Stimulated activated CD8-positive, alpha-beta memory T cell treated with anti-CD3 and anti-CD28 coated beads, Interleukin-2, amount 100 ng/mL, for 1 hour (primary cell): ENCODE measurements at places on chromosomes 11 and 22.

- DNase-seq, result no peak
Measured at GRCh38 chr11:133258751-133259150, 273.6 kb downstream of the OPCML start.

DNA sequence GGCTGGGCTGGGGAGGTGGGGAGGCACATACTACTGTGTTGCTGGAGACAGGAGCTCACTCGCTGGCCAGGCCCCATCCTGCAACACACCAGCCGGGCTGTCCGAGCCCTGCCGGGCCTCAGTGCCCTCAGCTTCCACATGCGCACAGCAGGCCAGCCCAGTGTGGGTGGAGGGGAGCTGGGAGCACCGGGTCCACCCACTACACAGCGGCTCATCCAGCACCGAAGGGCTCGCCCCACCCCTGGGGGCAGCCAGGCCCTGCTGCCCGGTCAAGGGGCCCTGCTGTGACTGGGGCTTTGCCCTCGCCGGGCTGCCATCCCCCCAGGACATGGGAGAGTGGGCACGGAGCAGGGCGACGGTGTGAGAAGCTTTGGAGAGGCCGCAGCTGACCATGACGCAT, 9.3 kb downstream of the TTLL8 start:
- no peak for DNase-seq

- DNase-seq, result no peak
Measured at GRCh38 chr11:8015753-8016239, 28.7 kb downstream of the EIF3F start.

- no peak for DNase-seq
Measured at GRCh38 chr11:112042161-112042960, 17.2 kb downstream of the DLAT start.

- DNase-seq, result no peak
Measured at GRCh38 chr11:134562196-134562595, 150.2 kb upstream of the B3GAT1 start.

DNA sequence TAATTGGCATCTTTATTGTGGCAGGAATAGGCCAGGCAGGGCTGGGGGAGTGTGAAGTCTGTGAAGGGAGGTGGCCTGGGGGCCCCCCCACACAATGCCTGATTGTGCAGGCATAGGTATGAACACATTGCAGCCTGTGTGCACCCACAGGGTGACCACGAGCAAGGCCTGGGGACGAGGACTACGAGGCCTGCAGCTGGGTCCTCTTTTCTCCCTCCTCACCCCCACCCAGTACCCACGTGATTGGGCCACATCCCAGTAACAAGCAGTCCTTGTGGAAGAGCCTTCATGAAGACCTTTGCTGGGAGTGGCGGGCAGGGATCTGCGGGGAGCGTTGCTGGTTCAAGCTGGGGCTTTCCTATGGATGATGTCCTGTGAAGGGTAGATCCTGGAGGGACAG, 29.3 kb downstream of the ZBTB16 start:
- no peak for DNase-seq

- DNase-seq, result no peak
Measured at GRCh38 chr11:76615950-76616349, 54.6 kb downstream of the LRRC32 start.

- no peak for DNase-seq
Measured at GRCh38 chr11:83054001-83054400, 17.7 kb downstream of the RAB30 start.

GRCh38 chr22:29080106-29080975, 7.5 kb downstream of the KREMEN1 start:
- no peak for DNase-seq

DNA sequence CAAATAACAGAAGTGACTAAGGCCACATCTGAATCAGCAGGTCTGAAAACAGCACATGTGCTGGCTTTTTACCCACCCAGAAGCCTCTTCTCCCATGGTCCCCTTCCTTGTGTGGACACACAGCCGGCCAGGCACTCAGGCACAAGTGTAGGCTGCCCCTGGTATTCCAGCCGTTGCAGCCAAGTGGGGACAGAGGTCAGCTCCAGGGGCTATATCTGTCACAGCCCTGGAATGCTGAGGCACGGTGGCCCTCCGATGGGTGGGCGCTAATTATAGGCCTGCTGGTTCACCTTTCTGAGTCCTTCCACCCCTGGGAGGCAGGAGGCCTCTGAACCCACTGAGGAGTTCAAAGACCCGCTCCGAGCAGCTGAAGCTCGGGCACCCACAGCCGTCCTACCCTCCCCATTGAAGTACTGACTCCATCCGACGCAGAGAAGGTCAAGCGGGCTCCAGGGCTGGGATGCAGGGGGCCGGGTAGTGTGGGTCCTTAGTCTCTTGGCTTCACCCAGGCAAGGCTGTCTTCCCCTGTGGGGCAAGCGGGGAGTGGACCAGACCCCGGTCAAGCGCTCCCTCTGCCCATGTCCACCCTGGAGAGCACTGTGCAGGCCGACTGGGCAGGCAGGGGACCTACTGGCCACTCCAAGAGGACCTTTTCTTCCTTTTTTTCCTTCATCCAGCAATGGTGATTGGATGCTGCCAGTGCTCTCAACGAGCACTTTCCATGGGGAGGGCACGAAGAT, 14.3 kb downstream of the FGF3 start:
- DNase-seq, result no peak

GRCh38 chr11:130606781-130607511, 158.5 kb downstream of the ADAMTS15 start:
- DNase-seq, result no peak

GRCh38 chr11:119625206-119625978, 103.6 kb downstream of the NECTIN1 start:
- DNase-seq, result no peak
